ENCODE measurements at places on chromosomes 12 and 14.

GRCh38 chr14:103923863-103924262, 4.4 kb upstream of the TDRD9 start:
- DNase-seq, result no peak

GRCh38 chr12:31740628-31741027, 11.8 kb upstream of the AMN1 start:
- no peak for DNase-seq

DNA sequence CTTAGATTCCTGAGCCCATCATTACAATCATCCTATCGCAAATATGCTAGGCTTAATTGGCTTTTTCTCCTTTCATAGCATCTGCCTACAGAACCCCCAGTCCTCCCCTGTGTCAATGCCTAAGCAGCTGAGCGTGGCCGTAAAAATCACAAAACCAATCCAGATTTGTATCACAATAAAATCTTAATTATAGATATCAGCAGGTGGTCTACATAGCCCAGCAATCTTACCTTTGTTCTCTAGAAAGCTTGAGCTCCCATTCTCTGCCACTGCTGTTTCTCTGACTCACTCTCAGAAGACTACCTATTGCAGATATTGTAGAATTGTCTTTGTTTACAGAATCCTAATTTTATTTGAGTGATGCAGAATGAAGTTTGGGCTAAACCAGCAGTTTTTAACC, 37.9 kb upstream of the PPM1A start:
- DNase-seq, result no peak

DNA sequence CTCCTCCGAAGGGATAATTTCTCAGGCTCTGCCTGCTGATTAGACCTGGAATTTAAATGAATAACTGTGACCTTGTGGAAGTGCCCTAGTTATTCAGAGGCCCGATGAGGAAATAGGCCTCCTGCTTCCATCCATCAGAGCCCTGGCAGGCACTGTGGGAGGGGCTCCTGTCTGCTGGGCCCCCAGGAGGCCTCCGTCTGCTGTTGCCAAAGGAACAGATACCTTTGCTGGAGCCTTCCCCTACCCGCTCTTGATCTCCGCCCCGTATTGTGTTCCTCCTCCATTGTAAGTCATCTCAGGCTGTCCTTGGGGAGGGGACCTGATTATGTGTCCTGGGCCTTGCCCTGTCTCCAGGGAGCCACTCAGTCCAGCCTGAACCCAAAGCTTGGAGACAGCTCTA, 112.3 kb downstream of the NRXN3 start:
- no peak for DNase-seq

DNA sequence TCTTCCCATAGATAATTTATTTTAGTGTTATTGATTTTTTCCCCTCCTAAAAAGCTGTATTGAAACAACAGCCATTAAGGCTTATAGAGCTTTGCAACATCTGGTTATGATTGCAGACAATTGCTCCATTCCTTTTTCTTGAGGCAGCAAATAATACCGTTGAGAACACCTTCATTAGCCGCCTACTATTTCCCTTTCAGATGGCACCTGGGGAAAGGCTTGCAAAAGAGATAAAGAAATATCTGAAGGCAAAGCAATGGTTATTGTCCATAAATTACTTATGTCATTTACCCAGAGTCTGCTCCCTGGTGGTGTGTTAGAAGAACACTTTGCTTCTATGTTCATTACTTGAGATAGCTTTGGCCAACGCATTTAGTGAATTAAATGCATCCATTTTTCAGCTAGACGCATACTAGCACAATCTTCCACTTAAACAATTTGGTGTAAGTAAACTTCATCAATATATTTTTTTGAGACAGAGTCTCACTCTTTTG, 377.8 kb downstream of the KCNH5 start:
- DNase-seq, result no peak

GRCh38 chr12:54997929-54998522, 13.5 kb upstream of the TESPA1 start:
- DNase-seq, result peak; percentile 82

GRCh38 chr14:99192028-99192621, 79.9 kb downstream of the BCL11B start:
- no peak for DNase-seq

DNA sequence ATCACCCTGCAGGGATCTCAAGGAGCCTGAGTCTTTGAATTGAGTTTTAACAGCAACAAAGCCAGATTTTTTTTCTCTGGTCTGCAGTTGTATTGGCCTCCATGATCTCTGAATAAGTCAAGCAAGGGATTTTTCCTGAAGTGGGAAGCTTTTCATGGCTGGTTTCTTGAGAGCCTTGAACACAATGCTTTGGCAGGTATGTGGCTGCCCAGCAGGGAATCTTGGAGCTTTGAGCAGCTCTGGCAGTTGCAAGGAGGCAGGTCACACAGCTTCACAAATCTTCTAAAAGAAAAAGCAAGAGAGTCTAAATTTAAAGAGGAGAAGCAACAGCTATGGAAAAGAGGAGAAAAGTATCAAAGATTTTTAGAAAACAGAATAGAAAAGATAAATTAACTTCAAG, 60.1 kb downstream of the RPS29 start:
- no peak for DNase-seq

DNA sequence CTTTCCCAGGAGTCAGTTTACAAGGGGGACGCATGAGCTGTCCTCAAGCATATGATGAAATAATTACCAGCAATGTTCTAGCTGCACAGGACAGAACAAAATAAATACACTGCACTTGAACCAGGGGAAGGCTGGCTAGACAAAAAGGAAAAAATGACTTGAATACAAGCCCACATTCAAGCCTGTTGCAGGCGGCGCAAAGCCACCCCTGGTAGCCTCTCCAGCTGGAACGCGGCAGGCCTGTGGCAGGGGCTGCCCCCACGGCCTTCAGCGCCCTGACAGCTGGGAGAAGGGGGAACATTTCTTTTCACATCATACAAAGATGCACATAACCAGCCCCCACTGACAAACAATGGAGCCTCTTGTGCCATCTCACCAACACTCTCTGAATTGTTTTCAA, 57.1 kb downstream of the TRAFD1 start:
- no peak for DNase-seq

DNA sequence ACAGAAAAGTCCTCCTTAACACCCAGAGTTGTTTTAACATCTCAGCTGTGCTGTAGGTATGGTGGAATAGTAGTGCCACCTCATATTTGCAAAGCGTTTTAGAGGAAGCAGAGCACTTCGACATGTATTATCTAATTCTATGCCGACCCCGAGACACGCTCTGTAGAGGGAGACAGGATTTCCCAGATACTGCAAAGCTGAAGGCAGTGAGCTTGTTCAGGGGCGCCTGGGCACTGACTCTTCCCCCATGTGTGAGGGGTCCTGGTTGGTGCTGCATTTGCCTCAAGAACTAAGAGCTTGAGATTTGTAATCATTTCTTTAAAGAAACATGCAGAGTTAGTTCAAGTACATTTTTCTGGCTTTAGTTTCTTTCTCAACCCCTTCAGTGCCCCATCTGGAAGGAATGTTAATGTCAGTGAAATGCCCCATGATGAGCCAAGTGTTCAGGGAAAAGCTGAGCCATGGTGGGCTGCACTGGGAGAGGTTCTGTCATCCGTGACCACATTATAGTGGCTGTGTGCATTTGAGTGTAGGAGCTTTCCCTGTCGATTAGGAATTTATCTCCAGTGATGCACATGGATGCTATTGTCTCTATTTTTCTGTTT, 66.3 kb downstream of the MBIP start:
- no peak for DNase-seq

GRCh38 chr14:36424478-36425102, 95.4 kb downstream of the NKX2-1 start:
- DNase-seq, result peak; percentile 71

GRCh38 chr12:9948606-9949296, 16.6 kb upstream of the CLEC2A start:
- DNase-seq, result no peak

- DNase-seq, result no peak
Measured at GRCh38 chr12:114671443-114672411, 12.2 kb downstream of the TBX3 start.

- no peak for DNase-seq
Measured at GRCh38 chr14:93713726-93714405, 74.4 kb downstream of the PRIMA1 start.

DNA sequence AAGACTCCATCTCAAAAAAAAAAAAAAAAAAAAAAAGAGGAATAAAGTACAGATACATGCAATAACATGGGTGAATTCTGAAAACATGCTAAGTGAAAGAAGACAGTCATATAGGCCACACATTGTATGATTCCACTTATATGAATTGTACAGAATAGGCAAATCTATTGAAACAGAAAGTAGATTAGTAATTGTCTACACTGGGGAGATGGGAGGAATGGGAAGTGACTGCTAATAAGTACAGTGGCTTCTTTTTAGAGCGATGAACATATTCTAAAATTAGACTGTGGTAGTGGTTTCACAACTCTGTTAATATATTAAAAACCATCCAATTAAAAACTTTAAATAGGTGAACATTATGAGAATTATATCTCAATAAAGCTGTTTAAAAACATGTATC, 74.4 kb downstream of the ANKS1B start:
- no peak for DNase-seq

GRCh38 chr14:28608851-28609828, 157.4 kb upstream of the FOXG1 start:
- DNase-seq, result peak; percentile 81

GRCh38 chr14:104441275-104442106, 138.1 kb upstream of the C14orf180 start:
- DNase-seq, result no peak

GRCh38 chr12:123957196-123957595, 15.4 kb downstream of the CCDC92 start:
- DNase-seq, result no peak

GRCh38 chr12:30268041-30268440, 427.6 kb downstream of the IPO8 start:
- DNase-seq, result no peak

- DNase-seq, result no peak
Measured at GRCh38 chr12:29026419-29026818, 122.7 kb upstream of the FAR2 start.

DNA sequence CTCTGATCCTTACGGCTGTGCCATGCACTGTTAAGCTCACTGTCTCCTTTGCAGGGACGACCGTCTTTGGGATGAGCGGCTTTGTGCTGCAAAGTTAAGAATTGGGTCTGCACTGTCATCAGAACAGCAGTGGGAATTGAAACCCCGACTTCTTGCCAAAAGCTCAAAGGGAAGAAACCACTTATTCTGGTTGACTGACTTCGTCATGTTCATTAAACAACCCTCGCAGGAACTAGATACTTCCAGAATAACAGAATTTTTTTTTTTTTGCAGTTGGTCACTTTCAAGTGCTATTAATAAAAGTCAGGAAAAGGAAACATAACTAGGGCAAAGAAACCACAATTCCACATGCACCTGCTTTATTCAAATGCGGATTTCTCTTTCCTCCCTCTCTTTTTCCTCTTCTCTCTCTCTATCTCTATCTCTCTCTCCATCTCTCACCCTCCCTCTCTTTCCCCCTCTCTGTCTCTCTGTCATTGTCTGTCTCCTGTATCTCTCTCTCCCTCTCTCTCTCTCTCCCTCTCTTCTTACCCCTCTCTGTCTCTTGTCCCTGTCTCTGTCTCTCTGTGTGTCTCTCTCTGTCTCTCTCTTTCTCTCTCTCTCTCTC, 12.3 kb upstream of the GLT1D1 start:
- DNase-seq, result no peak

- DNase-seq, result no peak
Measured at GRCh38 chr14:67851785-67852410, 32.3 kb downstream of the RAD51B start.

- DNase-seq, result no peak
Measured at GRCh38 chr12:99249543-99249942, 398.0 kb upstream of the GARIN6 start.

- DNase-seq, result peak; percentile 27
Measured at GRCh38 chr14:67982711-67983608, 163.4 kb downstream of the RAD51B start.

DNA sequence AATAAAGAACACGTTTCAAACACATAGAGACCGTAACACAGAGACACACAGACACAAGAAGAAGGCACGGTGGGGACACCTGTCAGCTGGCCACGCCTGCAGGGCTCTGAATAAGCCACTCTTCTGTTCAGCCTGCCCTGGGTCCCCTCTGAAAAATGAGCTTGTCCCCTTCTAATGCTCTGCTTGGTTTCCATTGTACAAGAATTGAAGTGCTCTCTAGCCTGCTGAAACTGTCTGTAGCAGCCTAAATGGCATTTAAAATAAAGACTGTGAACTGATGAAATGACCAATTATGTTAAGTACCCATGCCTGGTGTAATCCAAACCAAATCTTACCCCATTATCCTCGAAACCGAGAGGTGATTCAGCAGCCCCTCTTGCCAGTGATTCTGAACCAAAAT, 139.8 kb downstream of the FOXN3 start:
- no peak for DNase-seq

GRCh38 chr12:23560611-23561010, 388.9 kb downstream of the SOX5 start:
- no peak for DNase-seq

GRCh38 chr12:132525833-132526455, 36.0 kb downstream of the FBRSL1 start:
- DNase-seq, result no peak

DNA sequence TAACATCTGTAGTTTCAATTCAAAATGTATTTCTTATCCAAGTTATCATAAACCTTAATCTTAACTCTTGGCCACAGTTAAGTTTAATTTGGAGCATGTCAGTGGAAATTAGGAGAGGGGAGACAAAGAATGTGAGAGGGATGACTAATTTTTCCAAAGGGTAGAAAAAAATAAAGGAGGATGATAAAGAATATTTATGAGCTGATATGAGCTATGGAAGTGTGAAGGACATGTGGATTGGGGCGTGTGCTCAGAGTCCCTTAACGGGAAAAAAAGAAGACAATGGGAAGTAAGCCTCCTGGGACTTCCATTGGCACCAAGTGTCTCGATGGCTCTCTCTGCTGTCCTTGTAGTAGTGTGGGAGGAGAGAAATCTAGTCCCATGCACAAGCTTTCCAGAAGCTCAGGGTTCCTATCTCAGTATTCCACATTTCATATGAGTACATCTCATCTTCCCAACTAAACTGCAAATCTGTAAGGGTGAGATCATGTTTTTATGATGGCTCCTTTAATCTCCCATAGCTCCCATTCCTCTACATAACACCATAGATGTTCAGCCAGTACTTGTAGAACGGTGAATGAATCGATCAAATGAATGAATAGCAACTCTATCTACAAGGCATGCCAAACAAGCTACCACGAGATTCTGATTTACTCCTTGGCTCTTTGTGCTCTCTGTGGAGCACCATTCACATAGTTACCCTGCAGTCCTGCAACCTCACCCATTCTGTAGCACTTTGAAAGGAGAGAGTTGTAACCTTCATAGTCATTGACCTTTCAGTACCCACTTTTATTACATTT, 27.4 kb downstream of the BCL2L14 start:
- DNase-seq, result no peak

Data from NCI-H524 (cell line).